ENCODE measurements at places on chromosomes 13 and 19. TPM values are rescaled to one million over a fixed set of nuclear protein-coding genes. Genes with fewer than 3 reads are reported as not detected.

PTPRH gene
- total RNA-seq, result 10.2 TPM

- DNase-seq, result no peak
Measured at GRCh38 chr13:44421853-44422525, 48.4 kb downstream of the SERP2 start.

DNA sequence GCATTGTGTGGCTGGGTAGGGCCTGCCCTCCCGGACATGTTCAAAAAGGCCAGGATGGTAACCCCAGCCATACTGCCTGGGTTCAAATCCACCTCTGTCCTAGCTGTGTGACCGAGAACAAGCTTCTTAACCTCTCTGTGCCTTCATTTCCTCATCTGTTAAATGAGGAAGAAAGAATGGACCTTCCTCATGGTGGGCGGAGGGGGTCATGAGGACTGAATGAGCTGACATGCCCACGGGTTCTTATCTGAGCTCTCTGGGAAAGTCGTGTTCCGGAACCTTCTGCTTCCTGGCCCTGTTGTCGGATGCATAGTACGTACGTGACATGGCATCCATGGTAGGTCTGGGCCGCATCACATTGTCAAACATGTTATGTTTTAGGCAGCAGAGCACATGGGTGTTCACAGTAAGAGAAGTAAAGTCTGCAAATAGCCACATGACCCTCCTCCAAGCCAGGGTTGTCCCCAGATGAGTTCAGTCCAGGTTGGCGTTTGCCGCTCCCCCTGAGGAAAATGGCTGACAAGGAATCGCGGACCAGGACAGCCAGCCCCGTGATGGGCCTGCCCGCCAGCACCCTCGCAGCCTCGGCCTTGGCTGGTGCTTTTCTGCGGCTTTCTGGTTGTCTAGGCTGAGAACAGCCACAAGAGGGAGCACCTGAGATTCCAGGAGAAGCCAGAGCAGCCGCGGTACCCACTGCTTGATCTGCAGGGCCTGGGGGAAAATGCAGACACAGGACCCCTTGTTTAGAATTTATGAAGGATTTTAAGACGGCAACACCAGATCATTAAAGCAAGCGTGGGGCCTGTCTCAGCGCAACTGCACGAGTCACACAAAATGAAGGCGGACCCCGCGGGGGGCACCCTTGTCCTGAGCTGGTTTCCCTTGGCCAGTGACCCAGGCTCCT, 2.4 kb upstream of the NTN5 start:
- DNase-seq, result peak; percentile 80

DNA sequence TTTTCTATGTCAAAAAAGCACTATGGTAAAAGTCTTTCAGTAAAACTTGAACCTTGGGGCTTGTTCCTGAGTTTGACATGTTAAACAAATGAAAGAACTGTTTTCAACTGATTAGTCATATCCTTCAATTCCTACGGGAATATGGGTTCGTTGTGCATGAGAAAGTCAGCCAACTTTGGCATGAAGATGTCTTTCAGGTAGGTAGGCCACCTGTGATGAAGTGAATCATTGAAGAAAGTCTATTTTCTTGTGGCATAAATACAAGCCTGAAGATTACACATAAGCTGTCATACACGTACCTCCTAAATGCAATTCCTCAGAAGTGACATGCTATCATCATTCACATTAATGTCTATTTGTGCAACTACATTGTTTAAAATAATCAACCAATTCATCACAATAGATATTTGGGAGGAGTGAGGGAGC, 513.0 kb downstream of the IRS2 start:
- no peak for DNase-seq

DNA sequence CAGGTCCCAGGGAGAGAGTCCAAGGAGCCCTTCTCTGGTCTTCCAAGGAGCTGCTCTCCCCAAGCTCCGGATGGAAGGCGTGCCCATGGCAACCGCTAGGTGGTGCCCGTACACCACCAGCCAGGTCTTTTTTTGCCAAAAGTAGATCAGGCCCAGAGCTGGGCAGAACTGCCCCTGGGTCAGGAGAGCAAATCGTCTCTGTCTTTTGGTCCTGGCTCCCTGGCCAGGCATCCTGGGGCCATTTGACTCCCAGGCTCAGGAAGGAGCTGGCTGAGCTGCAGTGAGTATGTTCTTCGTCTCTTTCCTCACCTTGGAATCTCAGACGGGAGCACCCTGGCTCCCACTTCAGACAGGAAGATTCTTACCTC, 24.6 kb upstream of the BCL3 start:
- peak; percentile 79 for DNase-seq

Measured in breast epithelium (tissue), 4 donors.